ENCODE measurements at places on chromosomes 13 and 19.

DNA sequence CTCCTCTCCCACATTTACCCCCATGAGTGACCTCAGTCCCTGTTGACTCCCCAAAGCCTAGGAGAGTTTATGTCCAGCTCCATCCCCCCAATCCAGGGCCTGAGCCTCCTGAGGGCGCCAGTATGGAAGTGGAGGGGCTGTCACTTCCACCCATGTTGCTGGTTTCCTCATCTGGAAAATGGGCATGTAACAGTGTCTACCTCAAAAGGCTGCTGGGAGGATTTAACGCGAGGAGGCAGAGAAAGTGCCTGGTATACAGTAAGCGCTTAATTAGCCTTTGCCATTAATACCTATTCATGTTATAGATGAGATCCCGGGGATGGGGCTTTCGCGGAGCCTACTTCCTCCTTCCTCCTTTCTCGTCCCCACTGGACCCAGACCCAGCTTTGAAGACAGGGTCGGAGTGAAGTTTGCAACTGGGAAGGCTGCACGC lies 476 bp downstream of the TYK2 start:
- DNase-seq, result no peak

DNA sequence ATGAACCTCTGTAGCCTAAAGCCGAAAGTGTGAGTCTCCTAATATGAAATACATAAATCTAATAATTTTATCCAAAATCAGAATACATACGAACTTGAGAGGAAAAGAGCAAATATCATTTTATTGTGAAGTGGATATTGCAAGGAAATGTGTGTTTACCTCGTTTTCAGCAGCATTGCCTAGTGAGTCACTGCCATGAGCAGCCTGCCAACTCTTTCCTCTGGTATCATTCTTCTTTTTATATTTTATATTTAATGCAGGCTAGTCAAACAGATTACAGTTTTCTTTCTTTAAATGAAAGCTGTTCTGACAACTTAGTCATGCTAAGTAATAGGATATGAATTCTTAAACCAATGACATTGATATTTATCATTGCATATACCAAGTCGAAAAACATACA lies 44.2 kb downstream of the EDNRB start:
- DNase-seq, result no peak

DNA sequence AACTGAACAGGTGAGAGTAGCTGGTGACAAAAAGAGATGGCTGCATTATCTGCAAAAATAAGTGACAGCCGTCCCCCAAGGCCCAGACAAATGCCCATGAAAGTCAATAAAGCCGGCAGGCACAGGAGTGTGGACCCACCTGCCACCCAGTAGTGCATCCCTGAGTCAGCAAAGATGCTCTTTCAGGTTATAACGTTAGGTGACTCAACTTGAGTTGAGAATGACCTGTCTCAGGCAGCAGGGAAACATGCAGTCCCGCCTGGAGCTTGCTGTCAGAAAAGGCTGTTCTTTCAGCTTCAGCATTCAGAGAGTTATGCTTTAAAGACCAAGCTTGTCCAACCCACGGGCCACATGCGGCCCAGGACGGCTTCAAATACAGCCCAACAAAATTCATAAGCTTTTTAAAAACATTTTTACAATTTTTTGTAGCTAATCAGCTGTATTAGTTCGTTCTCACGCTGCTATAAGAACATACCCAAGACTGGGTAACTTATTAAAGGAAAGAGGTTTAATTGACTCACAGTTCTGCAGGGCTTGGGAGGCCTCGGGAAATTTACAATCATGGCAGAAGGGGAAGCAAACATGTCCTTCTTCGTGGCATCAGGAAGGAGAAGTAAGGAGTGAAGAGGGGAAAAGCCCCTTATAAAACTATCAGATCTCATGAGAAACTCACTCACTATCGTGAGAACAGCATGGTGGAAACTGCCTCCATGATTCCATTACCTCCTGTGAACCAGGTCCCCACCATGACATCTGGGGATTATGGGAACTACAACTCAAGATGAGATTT lies 110.4 kb downstream of the RAB20 start:
- DNase-seq, result no peak

- no peak for DNase-seq
Observed at GRCh38 chr13:48633700-48634099, 20.0 kb upstream of the CYSLTR2 start.

DNA sequence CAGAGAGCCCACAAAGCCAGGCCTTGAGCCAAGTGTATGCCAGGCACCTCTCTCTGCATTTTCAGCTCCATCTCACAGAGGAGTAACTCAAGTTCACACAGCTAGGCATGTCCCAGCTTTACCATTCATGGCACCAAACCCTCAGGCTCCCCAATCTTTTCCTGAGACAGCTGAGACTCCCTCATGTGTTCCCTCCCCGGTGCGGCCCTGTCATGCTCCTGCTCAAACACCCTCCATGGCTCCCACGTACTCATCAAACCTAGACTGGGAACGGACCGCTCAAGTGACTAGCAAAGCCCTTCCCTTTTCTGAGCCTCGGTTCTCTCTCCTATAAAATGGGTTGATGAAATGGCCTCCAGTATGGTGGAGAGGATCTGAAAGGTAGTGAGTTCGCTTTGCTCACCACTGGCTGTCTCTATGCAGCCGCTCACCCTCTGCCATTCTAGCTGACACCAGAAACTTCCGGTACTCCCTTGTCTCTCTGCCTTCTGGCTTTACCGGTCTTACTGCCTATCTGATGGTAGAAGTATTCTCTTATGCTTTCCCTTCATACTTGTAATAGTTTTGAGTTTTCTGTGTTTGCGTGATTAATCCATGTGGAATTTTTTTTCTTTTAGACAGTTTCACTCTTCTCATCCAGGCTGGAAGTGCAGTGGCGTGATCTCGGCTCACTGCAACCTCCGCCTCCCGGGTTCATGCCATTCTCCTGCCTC lies 7.8 kb upstream of the SLC44A2 start:
- no peak for DNase-seq

GRCh38 chr13:77536358-77536757 lies 852 bp downstream of the SCEL start:
- no peak for DNase-seq

DNA sequence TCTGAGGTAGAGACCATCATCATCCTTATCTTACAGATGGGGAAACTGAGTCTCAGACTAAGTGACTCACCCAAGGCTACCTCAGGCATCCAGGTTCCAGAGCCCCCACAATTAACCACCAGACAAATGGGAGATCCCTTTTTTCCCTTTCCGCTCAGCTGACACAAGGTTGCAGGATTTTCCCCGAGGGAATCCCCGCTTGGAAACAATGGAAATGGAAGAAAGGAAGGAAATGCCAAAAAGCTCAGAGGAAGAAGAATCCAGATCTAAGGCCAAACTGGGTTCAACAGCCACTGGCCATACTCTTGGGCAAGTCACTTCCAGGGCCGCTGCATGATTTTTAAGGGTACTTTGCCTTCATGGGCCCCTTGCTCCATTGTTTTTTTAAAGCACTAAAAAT lies 1.6 kb downstream of the ZNF71 start:
- DNase-seq, result no peak
